ENCODE measurements at places on chromosomes 7 and 10.

GRCh38 chr7:69962186-69963065, 364.2 kb downstream of the AUTS2 start:
- no peak for DNase-seq
- peaks cover 24% of the 10 kb centered on the region for H3K4me1 ChIP-seq
- no peaks in the 10 kb centered on the region for H3K36me3 ChIP-seq
- H3K27me3 ChIP-seq: no peaks in the 10 kb centered on the region

- H3K36me3 ChIP-seq: no peaks in the 10 kb centered on the region
- no peaks in the 10 kb centered on the region for H3K4me1 ChIP-seq
- H3K27me3 ChIP-seq: no peaks in the 10 kb centered on the region
- no peak overlapping the region for H3K27ac ChIP-seq
- DNase-seq: no peak
- H3K4me3 ChIP-seq: no peak overlapping the region
Observed at GRCh38 chr7:131234719-131235488, 92.8 kb upstream of the MKLN1 start.

DNA sequence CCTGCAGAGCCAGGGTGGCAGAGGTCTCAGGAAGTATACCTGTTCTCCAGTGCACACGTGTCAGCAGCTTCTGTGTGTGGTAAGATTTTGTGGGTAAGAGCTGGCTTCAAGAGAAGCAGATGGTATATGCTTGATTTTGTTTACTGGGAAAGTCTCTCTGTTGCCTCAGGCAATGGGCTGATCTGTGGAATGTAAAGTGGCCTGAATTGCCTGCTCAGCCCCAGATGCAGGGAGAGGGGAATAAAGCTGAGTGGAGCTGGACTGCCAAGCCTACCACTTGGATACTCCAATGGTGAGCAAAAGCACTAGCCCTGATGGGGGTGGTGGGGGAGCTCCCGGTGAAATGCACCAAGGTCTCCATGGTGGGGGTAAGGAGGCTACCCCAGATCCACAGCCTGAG, 156.1 kb downstream of the WDR11 start:
- H3K27ac ChIP-seq: no peak overlapping the region
- DNase-seq: peak; percentile 58
- no peaks in the 10 kb centered on the region for H3K27me3 ChIP-seq
- no peaks in the 10 kb centered on the region for H3K36me3 ChIP-seq

DNA sequence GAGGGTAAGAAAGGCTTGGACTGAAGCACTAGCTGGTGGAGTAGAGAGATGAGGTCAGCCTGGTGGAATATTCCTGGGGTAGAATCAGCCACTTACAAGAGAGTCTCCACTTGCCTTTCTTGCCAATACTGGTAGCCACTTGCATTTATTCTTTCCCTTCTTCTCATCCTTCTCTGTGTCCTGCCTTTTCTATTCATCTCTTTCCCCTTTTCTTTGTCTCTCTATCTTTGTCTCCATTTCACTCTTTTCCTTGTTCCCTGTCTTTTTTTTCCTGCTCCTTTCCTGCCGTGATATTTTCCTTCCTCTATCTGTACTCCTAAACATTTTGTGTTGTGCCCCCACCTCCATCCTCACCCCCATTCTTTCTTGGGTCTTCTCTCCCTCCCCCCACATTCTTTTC, 214.3 kb downstream of the LRMDA start:
- no peaks in the 10 kb centered on the region for H3K4me1 ChIP-seq
- H3K27me3 ChIP-seq: no peaks in the 10 kb centered on the region
- no peak for DNase-seq

DNA sequence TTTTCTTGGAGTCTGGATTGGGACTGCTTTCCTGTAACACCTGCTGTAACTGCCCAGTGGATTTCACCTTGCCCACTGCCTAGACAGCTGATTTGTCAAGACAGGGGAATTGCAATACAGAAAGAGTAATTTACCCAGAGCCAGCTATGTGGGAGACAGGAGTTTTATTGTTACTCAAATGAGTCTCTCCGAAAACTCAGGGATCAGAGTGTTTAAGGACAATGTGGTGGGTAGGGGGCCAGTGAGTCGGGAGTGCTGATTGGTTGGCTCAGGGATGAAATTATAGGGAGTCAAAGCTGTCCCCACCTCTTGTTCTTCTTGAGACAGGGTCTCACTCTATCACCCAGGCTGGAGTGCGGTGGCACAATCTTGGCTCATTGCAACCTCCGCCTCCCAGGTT, 25.2 kb upstream of the BNIP3 start:
- H3K4me1 ChIP-seq: no peaks in the 10 kb centered on the region
- H3K36me3 ChIP-seq: no peaks in the 10 kb centered on the region

- no peak overlapping the region for H3K4me3 ChIP-seq
- H3K4me1 ChIP-seq: no peaks in the 10 kb centered on the region
- DNase-seq: no peak
Observed at GRCh38 chr10:7102557-7103349, 308.1 kb downstream of the SFMBT2 start.

DNA sequence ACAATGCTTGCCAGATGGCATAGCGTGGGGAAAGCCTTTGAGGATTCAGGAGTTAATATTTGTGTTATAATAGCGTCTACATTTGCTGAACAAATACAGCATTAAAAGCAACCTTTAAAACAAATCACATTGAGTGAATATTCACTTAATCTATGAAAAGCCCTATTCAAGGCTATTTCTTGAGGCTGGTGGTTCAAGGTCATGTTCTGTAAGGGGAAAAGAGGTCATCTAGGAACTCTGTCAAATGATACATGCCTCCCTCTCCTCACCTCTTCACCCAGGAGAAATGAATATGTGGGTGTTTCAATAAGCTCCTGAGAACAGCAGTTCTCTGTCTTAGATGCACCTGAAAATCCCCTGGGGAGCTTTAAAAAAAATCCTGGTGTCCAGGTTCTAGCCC, 303.0 kb downstream of the ELMO1 start:
- DNase-seq: no peak
- H3K27me3 ChIP-seq: no peaks in the 10 kb centered on the region
- H3K4me1 ChIP-seq: peaks cover 9% of the 10 kb centered on the region
- H3K4me3 ChIP-seq: no peak overlapping the region
- H3K27ac ChIP-seq: no peak overlapping the region

DNA sequence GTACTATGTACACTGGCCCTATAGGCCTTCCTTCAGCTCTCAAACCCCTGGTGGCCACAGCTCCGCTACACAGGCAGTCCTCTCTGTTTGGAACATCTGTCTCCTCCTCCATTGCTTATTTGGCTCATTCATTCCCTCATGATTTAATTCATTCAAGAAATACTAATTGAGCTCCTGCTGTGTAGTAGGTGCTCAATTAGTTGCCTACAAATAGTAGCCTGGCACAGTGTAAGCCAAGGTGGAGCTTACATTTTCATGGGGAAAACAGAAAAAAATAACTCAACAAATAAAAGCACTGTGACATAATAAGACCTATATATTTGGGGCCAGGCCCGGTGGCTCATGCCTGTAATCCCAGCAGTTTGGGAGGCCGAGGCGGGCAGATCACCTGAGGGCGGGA, 3.4 kb upstream of the FIS1 start:
- no peaks in the 10 kb centered on the region for H3K36me3 ChIP-seq
- H3K27me3 ChIP-seq: no peaks in the 10 kb centered on the region
- H3K4me3 ChIP-seq: no peak overlapping the region
- no peak overlapping the region for H3K27ac ChIP-seq

- H3K4me3 ChIP-seq: no peak overlapping the region
- no peaks in the 10 kb centered on the region for H3K27me3 ChIP-seq
- H3K36me3 ChIP-seq: no peaks in the 10 kb centered on the region
- no peak for DNase-seq
- no peaks in the 10 kb centered on the region for H3K4me1 ChIP-seq
- no peak overlapping the region for H3K27ac ChIP-seq
Observed at GRCh38 chr10:120052964-120053702, 160.6 kb downstream of the SEC23IP start.

DNA sequence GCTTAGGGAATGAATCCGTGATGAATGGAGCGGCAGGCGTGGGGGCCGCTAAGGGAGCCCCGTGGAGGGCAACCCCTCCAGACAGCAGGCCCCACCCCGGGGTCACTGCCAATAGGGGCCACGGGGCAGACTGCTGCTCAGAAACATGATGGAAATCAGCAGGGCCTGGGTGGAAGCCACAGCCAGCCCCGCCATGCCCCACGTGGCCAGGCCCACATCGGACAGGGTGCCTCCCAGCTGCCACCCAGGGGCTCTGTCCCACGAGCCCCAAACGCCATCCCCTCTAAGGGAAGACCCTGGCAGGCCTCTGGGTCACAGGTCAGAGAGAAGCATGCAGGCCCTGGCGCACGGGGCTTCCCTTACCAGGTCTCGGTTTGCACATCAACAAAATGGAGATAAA, 28.4 kb downstream of the TNRC18 start:
- H3K27ac ChIP-seq: peak overlapping the region; percentile 22
- no peak for DNase-seq
- H3K36me3 ChIP-seq: peaks cover 22% of the 10 kb centered on the region
- H3K4me3 ChIP-seq: no peak overlapping the region
- peaks cover 46% of the 10 kb centered on the region for H3K4me1 ChIP-seq
- no peaks in the 10 kb centered on the region for H3K27me3 ChIP-seq

DNA sequence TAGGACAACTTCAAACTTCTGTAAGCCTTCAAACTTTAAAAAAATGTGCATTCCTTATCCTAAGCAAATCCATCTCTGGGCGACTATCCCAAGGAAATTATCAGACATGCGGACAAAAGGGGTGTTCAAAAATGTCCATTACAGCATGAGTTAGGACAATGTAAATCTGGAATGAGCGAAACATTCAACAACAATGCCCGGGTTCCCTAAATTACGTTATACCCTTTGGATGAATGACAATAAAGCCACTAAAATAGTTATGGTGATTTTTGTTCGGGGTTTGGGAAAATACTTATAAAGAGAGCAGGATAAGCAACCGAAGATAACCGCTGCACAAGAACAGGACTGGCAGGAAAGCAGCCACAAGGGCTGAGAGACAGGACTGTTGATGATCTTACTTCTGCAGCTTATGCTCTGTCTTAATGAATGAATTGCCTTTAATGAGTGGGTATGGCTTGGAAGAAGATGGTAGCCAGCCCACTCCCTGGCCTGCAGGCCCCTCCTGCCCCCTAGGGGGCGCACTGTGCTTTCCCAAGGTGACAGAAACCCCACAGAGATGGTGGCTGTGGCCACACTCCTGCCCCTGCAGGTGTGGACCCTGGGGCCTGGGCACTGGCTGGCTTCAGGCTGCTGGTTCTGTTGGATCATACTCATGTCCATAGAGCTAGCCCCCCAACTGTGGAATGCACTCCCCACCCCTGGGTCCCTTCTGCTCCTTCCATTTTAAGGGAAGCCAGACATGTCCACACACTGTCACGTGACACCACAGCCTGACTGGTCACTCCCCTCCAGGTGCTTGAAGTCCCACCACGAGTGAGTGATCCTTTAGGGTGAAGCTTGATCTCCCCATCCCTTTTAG, 45.0 kb downstream of the ZCCHC24 start:
- no peak overlapping the region for H3K27ac ChIP-seq
- H3K4me3 ChIP-seq: peak overlapping the region; percentile 29
- no peaks in the 10 kb centered on the region for H3K36me3 ChIP-seq
- no peaks in the 10 kb centered on the region for H3K27me3 ChIP-seq
- peaks cover 83% of the 10 kb centered on the region for H3K4me1 ChIP-seq

DNA sequence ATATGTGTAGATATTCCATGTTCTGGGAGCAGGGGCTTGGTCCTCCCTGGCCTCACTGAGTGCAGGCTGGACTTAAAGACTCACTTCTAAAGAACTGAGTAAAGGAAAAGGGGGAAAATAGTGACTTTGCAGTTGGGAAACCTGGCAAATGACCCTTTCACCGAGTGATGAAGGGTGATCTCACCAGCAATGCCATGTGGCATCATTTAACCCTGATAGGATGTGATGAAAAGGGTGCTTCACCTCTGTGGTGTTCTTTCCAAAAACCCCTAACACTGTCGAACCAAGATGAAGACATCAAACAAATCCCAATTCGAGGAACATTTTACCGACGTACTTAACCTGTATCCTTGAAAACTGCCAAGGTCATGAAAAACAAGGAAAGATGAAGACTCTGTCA, 71.9 kb downstream of the AOAH start:
- H3K4me3 ChIP-seq: no peak overlapping the region
- no peak for DNase-seq
- H3K4me1 ChIP-seq: no peaks in the 10 kb centered on the region
- no peaks in the 10 kb centered on the region for H3K27me3 ChIP-seq

- peaks cover 8% of the 10 kb centered on the region for H3K36me3 ChIP-seq
- H3K4me3 ChIP-seq: no peak overlapping the region
- H3K27ac ChIP-seq: no peak overlapping the region
- DNase-seq: peak; percentile 34
- peaks cover 83% of the 10 kb centered on the region for H3K4me1 ChIP-seq
Observed at GRCh38 chr7:131021902-131022301, 287.9 kb upstream of the KLF14 start.

DNA sequence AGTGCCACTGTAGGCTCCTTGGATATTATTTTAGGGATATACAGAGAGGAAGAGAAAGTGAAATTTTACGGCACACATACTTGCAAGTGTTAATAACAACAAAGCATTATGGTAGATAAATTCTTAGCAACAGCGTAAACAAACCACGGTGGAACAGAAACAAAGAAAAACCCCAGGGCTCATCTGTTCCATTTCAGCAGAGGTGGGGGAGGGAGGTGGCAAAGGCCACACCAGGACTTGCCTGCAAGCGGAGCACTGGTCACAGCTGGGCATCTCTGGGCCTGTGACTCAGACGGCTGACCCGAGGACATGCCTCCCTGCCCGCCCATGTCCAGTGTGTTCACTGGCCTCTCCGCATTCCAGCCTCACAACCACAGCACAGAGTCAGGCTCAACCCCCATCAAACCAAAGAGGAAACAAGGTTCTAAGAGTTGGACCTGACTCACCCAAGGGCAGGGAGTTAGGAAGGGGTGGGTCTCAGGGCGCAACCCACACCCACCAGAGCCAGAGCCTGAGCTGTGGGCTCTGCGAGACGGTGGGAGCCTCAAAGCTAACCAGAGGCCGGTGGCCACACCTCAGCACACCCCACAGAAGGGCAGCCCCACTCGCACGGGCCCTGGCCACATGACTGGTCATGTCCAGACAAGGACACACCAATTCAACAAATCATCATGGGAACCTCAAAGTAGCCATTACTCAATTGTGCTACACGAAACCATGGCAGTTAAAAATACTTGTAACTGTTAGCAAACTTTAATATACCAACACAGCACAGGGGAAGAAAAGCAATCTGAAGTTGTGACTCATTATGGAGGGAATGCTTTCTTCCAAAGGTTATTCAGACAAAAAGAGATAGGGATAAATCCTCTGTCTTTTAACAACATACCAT, 10.7 kb downstream of the ESYT2 start:
- no peak for DNase-seq
- no peaks in the 10 kb centered on the region for H3K27me3 ChIP-seq
- no peaks in the 10 kb centered on the region for H3K36me3 ChIP-seq
- peaks cover 77% of the 10 kb centered on the region for H3K4me1 ChIP-seq

All from vagina (tissue), 2 donors.